Stimulated activated CD4-positive, alpha-beta T cell treated with anti-CD3 and anti-CD28 coated beads, Interleukin-1b, Interleukin-23, amount 100 ng/mL, for 1 hour (primary cell): ENCODE measurements at places on chromosomes 3 and 15.

GRCh38 chr15:97890307-97890706, 70.2 kb upstream of the ARRDC4 start:
- DNase-seq = no peak

DNA sequence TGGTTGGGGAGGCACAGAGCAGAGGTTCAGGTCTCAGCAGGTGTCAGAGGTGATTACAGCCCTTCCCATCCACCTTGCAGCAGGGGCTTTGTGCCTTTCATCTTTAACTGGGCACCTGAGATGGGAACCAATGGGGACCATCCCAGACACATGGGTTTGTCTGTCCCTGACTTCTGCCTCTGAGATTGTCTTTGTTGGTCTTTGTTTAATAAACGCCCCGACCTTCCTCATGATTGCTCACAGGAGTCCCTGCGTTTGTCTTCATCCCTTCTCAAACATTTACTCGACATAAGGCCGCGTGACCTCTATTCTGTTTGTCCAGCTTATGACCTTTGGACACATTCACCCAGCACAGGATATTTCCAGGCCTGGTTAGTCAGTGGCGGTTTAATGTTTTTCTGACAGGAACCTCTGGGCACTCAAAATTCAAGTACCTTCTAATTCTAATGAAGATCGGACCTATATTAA, 5.9 kb downstream of the ZSCAN2 start:
- no peak for DNase-seq

GRCh38 chr15:78061963-78062427, 15.5 kb downstream of the TBC1D2B start:
- DNase-seq = no peak

GRCh38 chr15:59317211-59317610, 55.5 kb downstream of the MYO1E start:
- no peak for DNase-seq

DNA sequence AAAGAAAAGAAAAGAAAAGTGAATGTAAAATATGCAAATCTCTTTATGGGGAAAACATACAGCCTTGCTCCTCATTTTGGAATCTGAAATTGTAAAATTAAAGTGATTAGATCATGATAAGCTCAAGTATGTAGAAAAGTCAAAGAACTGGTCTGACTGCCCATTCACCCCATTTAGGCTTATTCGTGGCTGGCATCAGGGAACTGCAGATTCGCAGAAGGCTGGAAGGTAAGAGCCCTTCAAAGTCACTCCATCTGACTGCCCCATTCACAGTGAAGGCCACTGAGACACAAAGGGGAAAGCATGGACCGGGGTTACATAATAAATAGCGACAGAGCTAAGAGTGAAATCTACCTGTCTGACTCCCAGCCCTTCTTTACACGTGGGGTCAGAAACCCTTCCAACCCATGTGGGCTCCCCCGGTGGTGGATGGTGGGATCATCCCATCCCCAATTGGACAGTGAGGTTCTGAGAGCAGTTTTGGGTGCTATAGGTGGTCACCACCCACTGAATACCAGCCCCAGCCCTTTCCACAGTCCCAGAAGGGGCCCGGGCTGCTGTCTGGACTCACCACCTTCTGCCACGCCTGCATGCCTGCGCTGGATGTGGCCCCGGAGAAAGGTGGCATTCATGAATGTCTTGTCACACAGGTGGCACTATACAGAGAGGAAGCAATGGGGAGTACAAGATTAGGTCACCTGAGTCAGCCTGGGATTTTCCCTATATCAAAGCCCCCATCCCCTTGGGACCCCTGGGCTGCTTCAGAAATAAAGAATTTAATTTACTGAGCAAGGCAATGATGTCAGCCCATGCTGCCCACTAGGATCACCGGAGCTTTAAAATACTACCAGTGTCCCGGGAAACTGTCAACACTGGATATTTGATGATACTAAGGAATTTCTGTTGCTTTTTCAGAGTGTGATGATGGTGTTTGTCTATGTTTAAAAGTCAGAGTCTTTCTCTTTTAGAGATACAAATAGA, 17.9 kb downstream of the DZIP1L start:
- no peak for DNase-seq

DNA sequence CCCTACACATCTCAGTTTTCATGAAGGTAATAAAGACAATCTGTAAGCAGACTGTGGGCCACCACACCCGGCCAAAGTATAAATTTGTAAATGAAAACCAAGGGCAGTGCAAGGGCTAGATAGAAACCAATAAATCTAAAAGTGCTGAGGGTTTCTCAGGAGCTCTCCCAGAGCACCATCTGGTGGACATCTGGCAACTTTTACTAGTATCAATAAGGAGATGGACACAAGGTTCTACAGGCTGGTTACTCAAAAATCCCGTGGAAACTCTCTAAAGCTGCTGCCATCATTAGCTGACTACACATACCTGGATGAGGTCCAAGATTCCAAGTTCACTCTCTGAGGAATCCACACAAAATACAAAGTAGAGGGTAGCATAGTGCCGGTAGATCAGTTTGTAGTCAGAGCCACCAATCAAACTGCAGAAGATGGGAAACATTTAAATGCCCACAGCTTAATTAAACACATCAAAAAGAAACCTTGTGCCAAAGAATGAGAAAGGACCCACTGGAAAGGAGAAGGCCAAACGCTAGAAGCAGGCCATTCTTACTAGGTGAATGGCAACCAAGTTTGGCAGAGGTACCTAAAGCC, 5.5 kb downstream of the AP3S2 start:
- DNase-seq = no peak

GRCh38 chr15:67801926-67802914, 23.1 kb upstream of the SKOR1 start:
- DNase-seq = no peak

DNA sequence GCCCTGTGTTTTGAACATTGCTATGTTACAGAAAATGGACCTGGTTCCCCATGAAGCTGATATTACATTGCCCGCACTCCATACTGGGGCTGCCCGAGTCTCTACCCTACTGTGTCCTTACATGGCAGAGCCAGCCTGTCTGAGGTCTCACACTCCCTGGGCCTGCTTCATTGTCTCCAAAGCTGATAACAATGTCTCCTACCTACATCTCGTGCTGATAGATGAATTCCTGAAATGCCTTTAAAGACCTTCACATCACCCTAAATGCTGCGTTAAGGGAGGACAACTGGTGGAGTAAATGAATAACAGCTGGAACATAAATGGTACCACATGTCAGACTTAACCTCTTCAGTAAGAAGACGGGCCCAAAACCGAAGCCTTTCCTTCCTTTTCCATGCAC, 62.9 kb upstream of the PTX3 start:
- DNase-seq = no peak

DNA sequence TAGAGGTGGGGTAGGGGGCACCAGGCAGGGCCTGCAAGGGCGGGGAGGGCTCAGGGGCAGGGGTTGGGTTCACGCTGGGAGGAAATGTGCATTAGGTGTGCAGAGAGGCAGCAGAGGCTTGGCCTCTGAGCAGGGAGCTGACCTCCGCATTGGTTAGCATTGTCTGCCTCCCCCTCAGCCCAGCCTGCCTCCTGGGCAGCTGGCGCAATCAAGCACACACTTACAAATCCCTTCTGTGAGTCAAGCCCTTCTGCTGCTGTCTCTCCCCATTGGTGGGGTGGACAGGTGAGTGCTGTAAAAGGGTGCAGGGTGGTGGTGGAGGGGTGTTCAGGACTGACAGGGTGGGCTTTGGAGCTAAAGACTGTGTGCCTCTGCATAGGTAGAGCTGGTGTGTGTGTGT, 9.3 kb downstream of the LOXL1 start:
- no peak for DNase-seq
